ENCODE measurements at places on chromosomes 4 and X.

DNA sequence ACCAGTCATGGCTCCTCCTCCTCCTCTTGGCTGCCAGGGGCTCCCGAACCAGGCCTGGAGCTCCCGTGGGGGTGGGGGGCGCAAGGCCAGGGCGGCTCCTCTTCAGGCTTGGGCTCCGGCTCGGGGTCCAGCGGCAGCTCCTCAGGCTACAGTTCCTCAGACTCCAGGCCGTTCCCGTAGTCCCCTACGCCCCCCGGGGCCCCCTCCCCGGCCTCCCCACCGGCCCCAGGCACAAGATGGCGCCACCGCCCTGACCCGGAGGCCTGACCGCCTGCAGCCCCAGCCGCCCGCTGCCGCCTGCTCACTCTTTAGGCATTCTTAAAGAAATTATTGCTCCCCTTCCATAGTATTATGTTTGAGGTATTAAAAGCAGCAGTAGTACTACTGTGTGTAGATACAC, 54.5 kb downstream of the TAF1 start:
- DNase-seq = no peak

DNA sequence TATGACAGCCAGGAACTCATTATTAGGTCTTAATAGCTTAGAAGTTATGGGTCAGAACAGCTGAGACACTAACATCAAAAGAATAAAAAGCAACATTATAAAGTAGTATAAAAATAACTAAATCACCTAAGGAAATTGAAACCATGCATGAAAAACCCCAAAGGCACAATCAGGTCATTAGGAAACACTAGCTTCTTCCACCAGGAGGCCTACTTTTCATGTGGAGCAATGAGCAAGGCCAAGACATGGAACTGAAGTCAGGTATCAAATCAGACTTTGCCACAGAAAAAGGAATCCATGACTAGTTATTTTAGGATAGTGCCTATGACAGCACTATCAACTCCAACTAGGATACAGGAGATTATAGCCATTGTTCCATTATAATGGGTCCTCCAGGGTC, 7.9 kb downstream of the HUWE1 start:
- peak; percentile 19 for DNase-seq

DNA sequence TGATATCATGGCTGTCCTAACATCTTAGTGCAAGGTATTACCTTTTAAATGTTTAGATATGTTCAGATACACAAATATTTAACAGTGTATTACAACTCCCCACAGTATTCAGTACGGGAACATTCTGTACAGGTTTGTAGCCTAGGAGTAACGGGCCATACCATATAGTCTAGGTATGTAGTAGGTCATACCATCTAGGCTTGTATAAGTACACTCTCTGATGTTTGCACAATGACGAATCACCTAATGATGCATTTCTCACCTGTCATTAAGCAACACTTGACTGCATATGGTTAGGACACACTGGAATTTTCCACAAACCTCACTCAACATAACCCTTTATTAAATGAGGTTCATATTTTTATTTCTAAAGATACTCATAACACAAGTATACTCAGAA, 67.7 kb downstream of the THOC2 start:
- no peak for DNase-seq

DNA sequence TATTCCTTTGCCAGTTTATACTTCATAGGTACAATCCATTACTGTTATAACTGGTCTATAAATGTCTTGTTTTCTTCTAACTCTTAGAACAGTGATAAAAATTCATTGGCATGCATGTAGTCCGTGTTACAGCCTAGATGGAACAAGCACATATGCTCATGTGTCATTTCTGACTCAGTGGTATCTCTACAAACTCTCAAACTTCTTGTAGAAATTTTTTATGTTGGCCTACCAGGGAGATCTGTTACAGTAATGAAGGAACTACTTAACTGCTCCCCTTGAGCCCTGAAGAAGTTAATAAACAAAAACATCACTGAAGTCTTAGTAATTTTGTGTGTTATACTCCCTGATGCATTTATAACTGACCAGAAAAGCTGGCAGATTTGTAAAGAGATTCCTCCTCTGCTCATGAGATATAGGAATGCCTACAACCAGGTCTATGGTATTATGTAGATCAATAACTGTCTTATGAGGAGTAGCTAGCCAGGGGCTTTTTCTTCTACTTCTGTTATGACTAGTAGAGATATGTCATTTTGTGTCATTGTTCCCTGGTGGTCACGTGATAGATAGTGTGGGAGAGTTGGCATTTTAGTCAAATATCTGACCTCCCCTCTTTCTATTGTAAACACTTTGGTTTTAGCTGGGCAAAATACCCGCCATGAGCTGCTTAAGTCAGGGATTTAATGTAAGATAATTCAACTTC, 53.7 kb upstream of the FAAH2 start:
- DNase-seq = no peak

DNA sequence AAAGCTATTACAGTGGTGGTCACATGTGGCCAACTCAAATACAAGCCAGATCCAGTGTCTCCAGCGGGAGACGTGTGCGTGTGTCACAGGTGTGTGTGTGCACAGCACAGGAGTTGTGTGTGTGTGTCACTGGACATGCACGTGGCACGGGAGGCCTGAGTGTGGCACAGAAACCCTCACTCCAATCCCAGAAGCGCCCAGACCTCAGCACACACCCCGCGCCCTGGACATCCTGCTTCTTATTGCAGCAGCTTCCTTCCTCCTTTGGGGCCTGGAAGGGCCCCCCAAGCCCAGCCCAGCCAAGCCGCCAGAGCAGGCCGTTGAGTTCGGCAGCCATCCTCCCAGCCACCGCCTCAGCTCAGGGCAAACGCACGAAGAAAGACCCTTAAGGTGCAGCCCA, 37.9 kb downstream of the ACOX3 start:
- DNase-seq = no peak

DNA sequence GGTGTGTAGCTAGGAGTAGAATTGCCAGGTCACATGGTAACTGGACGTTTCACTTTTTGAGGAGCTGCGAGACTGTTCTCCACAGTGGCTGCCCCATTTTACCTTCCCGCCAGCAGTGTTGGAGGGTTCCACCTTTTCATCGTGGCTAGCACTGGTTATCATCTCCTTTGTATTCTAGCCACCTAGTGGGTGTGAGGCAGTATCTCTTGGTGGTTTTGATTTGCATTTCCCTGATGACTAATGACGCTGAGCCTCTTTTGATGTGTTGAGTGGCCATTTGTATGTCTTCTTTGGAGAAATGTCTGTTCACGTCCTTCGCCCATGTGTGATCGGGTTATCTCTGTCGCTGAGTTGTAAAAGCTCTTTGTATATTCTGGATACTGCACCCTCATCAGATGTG, 10.6 kb downstream of the ABCD1 start:
- DNase-seq = peak; percentile 34

DNA sequence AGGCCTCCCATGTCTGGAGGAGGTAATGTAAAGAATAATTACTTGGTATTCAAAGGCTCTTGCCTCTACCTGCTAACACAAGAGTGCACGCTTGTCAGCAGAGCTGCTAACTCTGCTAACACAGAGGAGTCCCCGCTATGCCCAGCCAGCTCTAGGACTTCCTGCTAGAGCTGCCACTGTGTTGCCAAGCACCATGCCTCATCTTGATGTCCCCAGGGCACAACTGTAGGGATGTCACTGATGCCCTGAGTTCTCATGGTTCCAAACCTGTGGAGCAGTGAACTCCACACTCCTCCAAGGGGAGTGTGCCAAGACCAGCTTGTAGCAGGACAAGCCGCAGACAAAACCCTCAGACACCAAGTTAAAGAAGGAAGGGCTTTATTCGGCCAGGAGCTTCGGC, 55.3 kb upstream of the CLDN24 start:
- DNase-seq = no peak

DNA sequence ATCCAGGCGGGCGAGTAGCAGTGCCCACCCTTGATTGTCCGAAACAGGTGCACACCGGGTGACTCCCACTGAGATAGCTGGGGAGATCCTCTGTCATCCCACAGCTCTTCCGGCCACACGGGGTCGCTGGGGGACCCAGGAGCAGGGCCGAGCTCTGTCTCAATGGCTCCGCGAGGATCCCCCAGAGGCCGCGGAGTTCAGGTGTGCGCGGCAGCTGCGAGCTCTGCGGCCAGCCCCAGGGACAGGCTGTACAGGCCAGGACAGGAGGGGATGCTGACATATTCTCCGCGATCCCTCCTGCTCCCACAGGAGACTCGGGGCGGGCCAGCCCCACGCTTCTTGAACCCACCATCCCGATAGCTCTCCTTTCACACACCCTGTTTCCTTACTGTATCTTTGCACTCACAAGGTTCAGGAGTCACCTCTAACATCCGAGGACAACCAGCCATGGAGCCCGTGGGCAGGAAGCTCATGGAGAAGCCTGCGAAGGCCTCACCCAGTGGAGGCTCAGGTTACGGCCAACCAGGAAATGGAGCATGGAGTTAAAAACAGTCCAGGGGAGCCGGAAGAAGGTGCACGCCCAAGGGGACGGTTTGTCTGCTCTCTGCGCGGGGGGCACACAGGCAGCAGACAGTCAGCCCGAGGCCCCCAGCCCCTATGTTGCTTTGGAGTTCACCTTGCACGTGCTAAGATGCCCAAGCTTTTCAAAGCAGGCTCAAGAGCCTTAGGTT, 77.9 kb upstream of the AMELX start:
- no peak for DNase-seq

DNA sequence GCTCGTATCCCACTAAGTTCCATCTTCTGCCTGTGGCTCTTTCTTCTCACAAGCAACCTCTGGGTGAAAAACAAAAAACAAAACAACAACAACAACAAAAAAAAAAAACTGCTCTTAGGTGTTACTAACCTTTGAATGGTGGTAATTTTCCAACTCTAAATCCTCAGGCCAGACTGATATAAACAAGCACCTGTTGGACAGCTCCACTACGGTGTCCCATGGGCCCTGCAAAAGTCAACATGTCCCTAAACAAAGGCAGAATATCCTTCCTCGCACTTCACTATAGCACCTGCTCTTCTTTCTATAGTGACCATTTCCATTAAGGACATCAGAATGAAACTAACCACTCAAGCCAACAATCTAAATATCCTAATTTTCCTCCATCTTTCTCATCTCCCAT, 54.6 kb upstream of the PARM1 start:
- no peak for DNase-seq

GRCh38 chrX:94511564-94511963, 837.6 kb downstream of the FAM133A start:
- no peak for DNase-seq

DNA sequence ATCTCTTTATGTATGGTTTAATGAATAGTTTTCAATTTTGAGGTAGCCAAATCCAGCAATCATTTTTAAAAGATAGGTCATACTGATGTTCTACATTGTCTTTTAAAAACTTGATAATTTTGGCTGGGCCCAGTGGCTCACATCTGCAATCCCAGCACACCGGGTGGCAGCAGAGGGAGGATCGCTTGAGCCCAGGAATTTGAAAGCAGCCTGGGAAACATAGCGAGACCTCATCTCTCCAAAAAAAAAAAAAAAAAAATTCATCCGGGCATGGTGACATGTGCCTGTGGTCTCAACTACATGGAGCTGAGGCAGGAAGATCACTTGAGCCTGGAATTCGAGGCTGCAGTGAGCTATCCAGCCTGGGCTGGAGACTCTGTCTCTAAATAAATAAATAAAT, 419.8 kb downstream of the GALNTL6 start:
- no peak for DNase-seq

GRCh38 chrX:24928114-24928513, 87.7 kb downstream of the ARX start:
- no peak for DNase-seq

DNA sequence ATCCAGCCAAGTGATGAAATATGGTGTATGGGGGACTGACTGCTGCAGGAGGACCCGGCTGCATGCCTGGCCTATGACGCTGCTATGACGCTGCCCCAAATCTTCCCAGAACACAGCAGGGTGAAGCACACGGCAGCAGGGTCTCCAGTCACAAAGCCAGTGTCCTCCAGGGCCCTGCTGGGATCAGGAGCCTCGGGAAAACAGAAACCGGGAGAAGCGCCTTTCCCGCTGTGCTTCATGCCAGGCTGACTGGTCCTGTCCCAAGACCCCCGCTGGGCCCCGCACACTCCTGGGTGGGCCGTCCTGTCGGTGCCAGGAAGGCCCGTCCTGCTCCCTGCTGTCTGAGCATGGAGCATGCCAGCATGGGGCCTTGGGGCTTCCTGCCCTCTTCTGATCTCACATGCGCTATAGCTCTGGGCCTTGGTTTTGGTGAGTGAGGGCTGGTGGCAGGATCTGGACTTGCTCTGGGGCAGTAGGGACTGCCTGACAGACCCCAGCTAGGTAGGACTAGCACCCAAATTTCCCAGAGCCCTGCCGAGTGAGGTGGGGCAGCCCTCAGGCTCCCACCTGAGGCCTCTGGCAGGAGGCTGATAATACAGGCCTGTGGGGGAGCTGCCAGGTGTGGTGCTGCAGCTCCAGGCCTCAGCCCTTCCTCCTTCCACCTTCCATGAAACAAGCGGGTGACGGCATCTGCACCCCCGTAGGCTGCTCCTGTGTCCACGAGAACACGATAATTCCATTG, 64.0 kb downstream of the ACOX3 start:
- DNase-seq = no peak

- no peak for DNase-seq
These were observed 49.6 kb upstream of the MAMLD1 start for GRCh38 chrX:150313514-150313913.

DNA sequence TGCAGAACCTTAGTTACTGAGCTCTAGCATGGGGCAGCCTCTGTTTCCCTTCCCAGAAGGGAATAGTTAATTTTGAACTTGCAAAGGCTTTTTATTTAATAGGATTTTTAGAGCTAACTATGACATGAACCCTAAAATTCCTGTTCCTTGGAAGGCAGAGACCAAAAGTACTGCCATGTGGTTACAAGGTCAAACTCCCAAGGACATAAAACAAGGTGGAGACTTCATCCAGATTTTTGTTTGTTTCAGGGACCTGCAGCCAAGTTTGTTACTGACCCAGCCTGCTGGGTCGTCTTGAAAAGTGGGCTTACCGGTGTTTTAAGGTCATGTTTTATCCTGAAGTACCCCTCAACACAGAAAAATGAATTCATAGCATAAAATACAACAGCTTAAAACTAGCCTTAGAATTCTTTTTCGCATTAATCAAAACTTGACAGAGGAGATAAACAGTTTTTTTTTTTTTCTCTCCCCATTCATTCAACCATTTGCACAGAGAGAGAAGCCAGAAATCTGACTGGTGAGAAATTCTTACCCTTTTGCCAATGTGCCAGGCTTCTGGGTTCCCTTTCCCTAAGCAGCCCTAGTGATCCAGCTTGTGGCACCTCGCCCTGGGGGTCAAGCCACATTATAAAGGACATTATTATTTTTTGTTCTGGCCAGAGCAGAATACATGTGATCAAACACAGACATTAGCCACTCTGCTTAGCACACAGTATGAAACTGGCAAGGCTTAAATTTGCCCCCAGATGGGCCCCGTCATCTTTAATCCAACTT, 21.5 kb upstream of the GRPEL1 start:
- DNase-seq = no peak

- DNase-seq = no peak
These were observed 285.0 kb upstream of the BOD1L1 start for GRCh38 chr4:13912436-13912925.

DNA sequence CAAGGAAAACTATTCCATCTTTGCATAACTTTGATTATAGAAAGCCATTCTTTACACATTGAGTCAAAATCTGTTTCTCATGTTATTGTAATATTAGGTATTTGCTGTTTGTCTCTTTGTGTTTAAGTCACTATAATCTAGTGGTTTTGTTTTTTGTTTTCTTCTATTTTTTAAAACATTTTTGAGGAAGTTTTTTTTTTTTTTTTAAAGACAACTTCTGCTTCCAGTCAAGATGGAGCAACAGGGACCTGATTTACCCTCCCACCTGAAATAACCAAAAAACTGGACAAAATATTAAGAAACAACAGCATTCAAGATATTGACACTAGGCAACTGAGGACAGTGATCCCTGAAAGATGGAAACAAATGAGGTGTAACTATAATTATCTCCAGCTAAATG, 18.4 kb upstream of the NSUN7 start:
- DNase-seq = no peak

GRCh38 chrX:132532913-132533312, 44.1 kb upstream of the MBNL3 start:
- DNase-seq = no peak
